Activated naive CD4-positive, alpha-beta T cell treated with anti-CD3 and anti-CD28 coated beads, Interleukin-2, amount 50 U/mL, for 72 hours (primary cell): ENCODE measurements at places on chromosomes 3 and 15. TPM values are rescaled to one million over a fixed set of nuclear protein-coding genes. Genes with fewer than 3 reads are reported as not detected.

SLC12A8 gene
- 0.34 TPM for total RNA-seq

RBM5 gene
- total RNA-seq = 159 TPM

XYLB gene
- total RNA-seq = 2.3 TPM

TEX55 gene
- total RNA-seq = not detected

NR1I2 gene
- 0.82 TPM for total RNA-seq

EOMES gene
- total RNA-seq = 0.29 TPM

MASP1 gene
- total RNA-seq = not detected

KBTBD13 gene
- total RNA-seq = not detected

ASB14 gene
- total RNA-seq = not detected

DIPK2A gene
- 19.8 TPM for total RNA-seq

SAMMSON gene
- not detected for total RNA-seq

TNFAIP8L3 gene
- total RNA-seq = not detected

ARID3B gene
- total RNA-seq = 37.7 TPM
